RPMI8226 (cell line): ENCODE measurements at places on chromosomes 12 and 14.

GRCh38 chr12:76726626-76727025, 37.3 kb upstream of the ZDHHC17 start:
- no peak for DNase-seq

GRCh38 chr12:97162173-97162572, 255.1 kb downstream of the NEDD1 start:
- DNase-seq, result no peak

DNA sequence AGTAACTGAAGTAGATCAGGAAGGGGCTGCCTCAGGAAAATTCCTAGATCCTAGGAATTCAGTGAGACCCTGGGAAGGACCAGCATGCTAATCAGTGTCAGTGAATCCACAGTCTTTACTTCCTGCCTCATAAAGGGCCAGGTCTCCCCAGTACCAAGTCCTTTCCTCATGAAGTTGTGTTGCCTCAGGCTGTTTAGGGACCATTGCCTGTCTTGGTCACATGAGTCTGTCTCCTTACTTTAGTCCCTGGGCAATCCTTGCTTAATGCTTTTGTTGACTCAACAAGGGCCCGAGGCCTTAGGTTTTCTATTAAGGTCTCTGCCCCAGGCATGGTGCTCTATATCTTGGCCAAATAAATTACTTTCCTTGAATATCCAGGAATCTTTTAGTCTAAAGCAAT, 16.1 kb upstream of the ATF1 start:
- no peak for DNase-seq

GRCh38 chr12:109435428-109436187, 41.5 kb downstream of the KCTD10 start:
- no peak for DNase-seq

- DNase-seq, result peak; percentile 83
Observed at GRCh38 chr12:9742661-9743060, 9.8 kb upstream of the CLECL1 start.

- DNase-seq, result no peak
Observed at GRCh38 chr14:64012003-64012402, 159.2 kb downstream of the SYNE2 start.

DNA sequence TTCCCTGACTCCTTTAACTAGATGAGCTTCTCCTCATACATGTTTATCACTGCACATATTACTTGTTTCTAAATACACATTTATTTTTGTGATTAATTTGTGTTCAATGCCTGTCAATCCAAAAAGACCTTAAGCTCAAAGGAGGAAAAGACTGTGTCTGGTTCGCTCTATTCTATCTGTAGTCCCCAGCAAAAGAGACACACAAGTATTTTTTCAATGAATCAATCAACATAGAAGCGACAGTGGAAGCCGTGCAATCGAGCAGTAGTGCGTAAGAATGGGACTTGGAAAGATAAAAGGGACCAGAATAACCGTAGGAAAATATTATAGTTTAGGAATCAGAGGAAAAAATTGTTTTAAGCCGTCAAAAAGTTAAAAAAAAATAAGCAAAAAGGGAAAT, 951 bp downstream of the WDHD1 start:
- no peak for DNase-seq

DNA sequence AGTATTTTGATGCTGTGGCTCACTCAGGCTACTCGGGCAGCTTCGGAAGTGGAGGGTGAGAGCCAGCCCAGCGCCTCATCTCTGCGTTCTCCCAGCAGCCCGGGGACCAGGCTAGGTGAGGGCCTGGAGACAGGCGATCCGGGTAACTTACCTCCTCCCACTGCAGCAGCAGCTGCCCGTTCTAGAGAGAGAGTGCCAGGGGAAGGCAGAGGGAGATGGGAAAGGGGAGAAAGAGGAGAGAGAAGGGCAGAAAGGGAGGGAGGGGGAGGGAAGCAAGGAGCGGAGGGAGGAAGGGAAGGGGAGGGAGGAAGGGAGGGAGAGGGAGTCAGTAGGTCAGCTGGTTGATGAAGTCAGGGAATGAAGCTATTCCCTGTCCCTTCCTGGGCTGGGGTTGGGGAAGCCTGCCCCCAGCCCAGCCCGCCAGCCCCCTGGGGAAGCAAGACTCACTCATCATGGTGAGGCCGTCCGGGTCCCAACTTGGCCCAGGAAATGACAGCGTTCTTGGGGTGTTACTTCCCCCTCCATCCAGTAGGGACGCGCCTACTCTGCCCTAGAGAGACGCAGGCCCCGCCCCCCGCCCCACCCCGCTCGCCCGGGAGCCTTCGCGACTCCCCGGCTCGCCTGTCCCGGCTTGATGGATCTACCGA, at the start of gene IFI27L2:
TSS of gene IFI27L2 (minus strand) at position 494 of the 647 bp plus-strand sequence. CDS start at position 454, 40 bp downstream.
- peak; percentile 70 for DNase-seq

GRCh38 chr12:79033788-79034187, 169.2 kb downstream of the SYT1 start:
- DNase-seq, result no peak

DNA sequence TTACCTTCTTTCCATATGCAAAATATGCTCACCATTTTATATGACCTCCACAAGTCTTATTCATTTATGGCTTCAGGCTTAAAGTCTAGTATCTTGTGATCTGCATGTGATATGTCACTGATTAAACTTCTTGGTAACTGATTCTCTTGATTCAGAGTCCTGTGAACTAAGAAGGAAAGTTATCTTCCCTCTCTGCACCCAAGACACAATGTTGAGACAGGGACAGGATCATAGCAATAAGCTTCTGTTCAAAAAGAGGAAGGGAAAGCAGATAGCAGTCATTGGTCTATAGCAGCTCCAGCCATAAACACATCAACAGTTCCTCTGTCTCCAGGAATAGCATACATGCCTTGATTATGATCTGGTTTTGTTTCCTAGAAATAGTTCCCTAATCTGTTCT, 103.1 kb downstream of the UNC79 start:
- DNase-seq, result no peak

- DNase-seq, result no peak
Observed at GRCh38 chr14:102924632-102925588, 2.4 kb downstream of the AMN start.

DNA sequence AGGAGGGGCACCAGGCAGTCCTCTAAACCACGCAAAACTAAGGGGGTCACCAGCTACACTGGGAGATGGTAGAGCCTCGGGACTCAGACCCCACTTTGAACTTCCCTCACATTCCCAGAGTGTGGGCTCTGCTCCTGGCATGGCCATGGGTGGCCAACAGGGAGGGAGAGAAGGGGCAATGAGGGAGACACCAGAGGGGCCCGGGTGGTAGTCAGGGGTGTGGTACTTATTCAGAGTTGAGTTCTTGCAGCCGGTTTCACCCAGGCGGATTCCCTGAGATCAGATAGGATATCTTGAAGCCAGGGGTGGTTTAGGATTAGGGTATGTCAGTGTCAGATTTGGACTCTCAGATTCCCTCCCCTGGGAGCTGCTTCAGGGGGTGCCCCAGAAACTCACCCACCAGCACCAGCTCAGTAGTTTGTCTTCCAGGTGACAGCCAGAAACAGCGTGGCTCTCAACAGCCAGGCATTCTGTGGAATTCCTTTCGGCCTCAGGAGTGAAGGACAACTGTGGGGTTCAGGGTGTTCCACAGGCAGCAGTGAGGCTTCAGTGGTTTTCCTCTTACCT, 56.0 kb downstream of the ELK3 start:
- DNase-seq, result no peak

DNA sequence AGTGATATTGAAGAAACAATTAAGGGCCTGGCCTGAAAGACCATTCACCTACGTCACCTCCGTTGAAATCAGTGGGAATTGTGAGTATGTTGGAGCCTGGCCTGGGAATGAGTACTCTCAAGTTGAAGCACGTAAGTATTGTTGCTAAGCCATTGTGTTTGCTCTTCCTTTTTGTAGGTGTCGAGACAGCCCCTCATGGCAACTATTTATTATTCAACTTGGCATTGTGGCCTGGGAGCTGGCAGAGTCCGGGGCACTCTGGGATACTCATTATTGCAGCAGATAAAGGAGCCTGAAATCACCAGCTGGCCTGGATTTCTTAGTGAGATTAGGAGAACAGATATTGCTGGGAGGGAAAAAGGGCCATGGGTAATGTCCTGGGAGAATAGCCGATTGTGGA, 147.4 kb downstream of the C12orf75 start:
- no peak for DNase-seq

- no peak for DNase-seq
Observed at GRCh38 chr14:80602946-80603345, 338.6 kb downstream of the CEP128 start.

GRCh38 chr12:124484526-124484953, 82.9 kb downstream of the NCOR2 start:
- DNase-seq, result peak; percentile 24

- DNase-seq, result no peak
Observed at GRCh38 chr12:47527816-47528215, 178.0 kb downstream of the RPAP3 start.

DNA sequence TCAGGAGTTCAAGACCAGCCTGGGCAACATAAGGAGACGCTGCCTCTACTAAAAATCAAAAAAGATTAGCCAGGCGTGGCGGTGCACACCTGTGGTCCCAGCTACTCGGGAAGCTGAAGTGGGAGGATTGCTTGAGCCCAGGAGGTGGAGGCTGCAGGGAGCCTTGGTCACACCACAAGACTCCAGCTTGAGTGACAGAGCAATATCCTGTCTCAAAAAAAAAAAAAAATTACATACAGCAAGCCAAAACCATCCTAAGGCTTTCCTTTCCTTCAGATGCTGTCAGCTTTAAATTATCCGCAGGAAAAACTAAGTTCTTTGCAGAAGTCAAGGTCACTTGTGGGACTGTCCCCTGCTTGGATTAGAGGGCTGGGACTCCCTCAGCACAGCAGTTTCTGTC, 1.3 kb downstream of the CS start:
- DNase-seq, result no peak

DNA sequence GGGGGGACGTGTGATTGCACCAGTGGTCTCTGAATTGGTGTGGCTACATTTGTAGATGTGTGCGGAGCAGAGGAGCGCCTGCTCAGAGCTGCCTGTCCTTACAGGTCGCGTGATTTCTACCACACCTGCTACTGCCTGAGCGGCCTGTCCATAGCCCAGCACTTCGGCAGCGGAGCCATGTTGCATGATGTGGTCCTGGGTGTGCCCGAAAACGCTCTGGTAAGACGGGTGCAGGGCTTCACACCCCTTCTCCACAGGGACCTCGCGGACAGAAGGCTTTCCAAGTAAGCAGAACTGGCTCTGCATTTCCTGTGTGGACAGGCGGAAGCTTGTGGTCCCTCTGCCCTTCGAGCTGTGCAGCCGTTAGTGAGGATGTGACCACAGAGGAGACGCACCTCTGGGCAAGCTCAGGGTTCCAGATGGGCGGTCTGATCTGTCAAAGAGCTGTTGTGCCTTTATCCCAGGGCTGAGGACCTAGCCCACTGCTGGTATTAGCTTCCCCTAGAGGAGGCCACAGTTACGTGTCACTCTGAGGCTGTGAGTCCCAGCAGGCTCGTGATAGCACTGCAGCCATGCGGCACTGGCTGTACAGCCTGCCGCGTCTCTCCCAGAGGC, 47.7 kb downstream of the MAX start:
- no peak for DNase-seq

DNA sequence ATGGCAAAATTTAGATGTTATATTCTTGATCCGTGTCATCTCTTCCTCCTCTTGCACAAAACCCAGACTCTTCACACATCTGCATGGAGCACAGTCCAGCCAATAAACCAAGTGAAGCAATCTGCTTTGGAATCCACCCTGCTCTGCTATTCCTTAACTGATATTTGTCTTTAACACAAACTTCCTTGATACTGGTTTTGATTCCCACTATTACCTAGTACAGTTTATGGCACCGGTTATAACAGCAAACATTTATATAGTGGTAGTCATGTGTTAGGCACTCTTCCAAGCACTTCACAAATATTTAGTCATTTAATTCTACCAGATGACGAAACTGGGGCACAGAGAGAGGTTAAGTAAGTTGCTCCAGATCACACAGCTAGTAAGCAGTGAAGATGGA, 12.5 kb downstream of the STYK1 start:
- DNase-seq, result no peak

DNA sequence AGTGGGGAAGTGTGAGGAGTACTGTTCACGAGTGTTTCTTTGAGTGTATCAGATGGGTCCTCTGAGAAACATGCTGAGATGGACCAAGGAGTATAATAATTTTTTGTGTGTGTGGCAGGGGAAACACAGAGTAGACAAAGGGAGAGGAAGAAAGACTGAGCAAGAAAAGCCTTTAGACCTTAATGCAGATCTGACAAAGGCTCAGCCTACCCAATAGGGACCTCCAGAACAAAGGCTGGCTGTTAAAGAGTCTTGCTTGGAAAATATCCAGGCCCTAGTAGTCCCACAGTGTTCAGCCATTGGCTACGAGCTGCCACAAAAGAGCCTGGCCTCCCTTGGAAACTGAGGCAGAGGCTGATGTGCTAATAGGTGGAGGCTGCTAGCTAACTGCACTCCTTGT, 13.5 kb downstream of the COQ5 start:
- DNase-seq, result no peak

GRCh38 chr12:15289192-15289591, 33.1 kb upstream of the PTPRO start:
- peak; percentile 38 for DNase-seq

GRCh38 chr12:24617471-24617870, 331.4 kb downstream of the BCAT1 start:
- no peak for DNase-seq

GRCh38 chr12:124802361-124802760, 61.3 kb downstream of the SCARB1 start:
- DNase-seq, result no peak

DNA sequence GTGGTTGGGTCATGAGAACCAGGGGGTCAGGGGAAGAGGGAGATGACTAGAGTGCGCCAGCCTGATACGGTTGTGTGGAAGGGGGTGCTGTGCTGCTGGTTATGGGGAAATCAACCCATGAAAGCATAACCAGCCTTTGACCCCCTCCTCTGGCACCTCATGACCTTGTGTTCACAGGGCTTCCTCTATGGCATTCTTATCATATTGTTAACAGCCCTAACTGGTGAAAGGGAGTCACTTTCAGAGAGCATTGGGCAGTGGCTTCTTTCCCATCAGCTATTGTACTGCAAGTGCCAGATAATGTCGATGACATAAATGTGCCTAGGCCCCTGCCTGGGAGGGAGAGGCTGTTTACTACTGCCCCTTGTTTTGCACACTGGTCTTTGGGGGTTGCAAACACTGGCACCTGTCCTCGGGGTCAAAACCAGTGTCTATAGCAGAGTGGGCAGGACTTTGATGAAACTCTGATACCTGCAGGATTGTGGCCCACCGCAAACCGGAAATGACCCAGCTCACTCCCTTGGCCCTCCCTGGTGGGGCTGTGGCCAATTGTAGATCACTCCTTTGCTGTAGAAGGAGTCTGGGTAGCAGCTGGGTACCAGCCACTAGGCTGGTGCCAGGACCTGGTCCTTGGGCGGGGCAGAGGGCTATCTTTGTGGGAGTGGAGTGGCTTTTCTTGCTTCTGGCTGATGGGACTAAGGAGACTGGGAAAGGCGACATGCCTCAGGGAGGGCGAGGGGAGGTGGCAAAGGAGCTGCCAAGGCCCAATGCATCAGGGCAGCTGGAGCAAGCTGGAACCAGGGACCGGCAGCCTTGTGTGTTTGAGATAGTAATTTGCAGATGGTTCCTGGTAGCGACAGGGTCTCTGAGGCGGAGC, 634 bp upstream of the TMEM63C start:
- peak; percentile 80 for DNase-seq
